ENCODE measurements at places on chromosomes 6 and 20.

DNA sequence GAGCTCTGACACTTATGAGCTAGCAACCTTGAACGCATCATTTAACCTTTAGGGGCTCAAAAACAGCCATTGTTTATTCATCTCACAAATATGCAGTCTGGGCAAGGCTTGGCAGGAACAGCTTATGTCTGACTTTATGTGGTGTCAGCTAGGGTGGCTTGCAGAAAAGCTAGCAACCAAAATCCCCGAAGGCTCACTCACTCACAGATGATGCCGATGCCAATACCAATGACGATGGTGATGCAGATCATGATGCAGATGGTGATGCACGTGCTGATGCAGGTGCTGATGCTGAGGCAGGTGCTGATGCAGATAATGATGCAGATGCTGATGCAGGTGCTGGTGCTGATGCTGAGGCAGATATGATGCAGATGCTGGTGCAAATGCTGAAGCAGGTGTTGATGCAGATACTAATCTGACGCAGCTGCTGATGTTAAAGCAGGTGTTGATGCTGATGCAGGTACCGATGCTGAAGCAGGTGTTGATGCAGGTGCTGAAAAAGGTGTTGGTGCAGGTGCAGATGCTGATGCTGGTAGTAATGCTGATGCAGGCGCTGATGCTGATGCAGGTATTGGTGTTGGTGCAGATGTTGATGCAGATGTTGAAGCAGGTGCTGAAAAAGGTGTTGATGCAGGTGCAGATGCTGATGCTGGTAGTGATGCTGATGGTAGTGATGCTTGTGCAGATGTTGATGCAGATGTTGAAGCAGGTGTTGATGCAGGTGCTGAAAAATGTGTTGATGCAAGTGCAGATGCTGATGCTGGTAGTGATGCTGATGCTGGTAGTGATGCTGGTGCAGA, 195.6 kb downstream of the NFATC2 start:
- DNase-seq = peak; percentile 76

GRCh38 chr6:39980839-39981580, 46.7 kb upstream of the MOCS1 start:
- peak; percentile 58 for DNase-seq

DNA sequence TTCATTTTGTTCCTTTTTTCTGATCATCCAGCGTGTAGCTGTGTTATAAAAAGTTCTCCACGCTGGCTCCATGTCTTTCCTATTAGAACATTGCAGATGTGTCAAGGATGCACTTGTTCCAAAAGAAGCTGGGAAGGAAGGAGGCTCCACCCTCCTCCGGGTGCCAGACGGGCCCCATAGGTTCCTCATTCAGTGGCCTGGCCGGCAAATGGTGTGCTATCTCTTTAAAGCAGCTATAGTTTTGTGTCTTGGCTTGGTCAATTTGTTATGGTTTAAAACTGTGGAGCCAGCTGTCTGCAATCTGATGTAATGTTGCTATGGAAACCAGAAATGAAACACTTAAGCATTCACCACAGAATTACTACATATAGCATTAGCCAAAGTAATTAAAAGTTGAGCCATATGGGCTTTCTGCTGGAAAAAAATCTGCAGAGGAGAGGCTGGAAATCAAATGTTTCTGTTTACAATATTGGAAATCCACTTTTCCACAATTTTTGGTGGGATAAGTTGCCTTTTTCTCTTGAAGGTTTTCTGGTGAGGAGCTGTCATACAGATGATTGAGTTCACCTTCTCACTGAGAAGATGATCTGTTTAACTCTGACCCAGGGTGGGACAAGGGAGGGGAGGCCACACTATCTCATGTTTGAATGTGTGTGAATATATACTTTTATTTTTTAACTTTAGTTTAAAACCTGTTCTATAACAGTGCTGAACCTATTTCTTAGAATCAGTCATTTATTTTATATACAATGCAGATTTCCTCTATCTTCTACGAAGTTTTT, 167.4 kb downstream of the SASH1 start:
- peak; percentile 100 for DNase-seq

DNA sequence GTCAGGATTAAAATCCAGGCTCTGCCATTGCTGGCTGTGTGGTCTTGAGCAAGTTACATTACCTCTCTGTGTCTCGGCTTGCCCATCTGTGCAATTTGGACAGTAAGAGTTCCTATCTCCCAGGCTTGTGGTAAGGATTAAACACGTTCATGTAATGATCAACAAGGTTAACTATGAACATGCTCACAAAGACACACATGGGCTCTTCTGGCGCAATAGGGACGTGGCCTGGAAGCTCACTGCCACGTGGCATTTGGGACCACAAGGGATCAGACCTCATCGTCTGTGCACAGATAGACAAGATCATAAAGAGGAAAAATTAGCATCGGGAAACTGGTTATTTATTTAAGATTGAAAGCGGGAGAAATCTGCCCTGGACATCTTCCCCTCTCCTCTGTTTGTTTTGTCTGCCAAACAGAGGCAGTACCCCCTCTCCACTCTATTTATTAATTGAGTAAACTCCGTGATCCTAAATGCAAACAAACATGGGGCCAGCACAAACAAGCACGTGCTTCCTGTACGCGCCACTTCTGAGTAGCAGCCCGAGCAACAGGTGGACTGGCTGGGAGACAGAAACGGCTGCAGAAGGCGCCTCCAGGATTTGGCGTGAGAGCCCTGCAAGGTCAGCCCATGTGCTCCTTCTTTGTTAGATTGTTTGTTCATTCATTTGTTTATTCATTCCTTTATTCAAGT, 95.0 kb downstream of the CDH26 start:
- no peak for DNase-seq

DNA sequence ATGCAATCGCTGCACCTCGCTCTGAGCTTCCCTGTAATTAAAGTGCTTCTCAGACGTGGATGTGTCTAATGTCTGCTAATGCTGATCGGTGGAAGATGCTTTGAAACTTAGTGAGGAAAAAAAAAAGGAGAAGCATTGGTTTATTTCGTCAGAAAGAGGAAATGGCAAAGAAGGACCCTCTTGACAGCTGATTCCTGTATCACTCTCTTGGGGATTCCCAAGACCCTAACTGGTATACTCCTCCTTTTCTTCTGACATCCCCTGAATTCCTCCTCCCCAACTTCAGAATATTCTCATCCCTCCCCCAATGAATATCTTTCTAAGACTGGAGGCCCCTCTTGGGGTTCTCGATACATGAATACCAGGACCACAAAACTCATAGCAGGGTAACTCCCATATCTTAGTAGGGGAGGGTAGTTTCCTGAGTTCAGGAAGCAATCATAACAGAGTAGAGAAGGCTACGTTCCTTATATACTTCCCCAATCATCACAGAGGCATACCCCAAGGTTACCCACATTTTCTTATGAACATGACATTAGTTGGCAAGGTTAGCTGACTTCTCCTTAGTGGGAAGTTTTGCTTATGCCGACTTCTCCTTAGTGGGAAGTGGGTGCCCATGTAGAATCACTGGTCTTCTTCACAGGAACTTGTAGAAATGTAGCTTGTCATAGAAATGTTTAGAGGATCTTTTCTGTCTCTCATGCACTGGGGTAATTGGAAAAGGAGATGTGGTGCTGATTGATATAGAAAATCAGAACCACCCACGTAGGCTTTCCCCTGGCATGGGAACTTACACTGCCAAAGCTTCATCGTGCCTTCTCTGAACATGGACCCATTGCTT, 63.8 kb upstream of the ATXN1 start:
- no peak for DNase-seq

DNA sequence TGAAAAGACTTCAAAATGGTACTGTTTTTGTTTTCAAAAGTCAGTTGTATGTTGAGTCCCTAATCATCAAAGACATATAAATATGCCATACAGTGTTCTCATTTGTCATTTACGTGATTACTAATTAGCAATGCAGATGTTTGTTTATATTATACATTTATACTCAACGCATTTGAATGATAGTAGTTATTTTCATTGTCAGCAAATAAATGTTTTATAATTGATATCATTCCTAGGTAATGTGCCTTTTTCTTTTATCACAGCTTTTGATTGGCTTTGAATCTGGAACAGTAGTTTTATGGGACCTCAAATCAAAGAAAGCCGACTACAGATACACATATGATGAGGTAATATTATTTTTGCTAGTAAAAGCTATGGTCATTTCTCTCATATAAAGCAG, 62.6 kb downstream of the STXBP5 start:
- no peak for DNase-seq

GRCh38 chr20:17863577-17864292, 104.9 kb downstream of the SNX5 start:
- DNase-seq = no peak

DNA sequence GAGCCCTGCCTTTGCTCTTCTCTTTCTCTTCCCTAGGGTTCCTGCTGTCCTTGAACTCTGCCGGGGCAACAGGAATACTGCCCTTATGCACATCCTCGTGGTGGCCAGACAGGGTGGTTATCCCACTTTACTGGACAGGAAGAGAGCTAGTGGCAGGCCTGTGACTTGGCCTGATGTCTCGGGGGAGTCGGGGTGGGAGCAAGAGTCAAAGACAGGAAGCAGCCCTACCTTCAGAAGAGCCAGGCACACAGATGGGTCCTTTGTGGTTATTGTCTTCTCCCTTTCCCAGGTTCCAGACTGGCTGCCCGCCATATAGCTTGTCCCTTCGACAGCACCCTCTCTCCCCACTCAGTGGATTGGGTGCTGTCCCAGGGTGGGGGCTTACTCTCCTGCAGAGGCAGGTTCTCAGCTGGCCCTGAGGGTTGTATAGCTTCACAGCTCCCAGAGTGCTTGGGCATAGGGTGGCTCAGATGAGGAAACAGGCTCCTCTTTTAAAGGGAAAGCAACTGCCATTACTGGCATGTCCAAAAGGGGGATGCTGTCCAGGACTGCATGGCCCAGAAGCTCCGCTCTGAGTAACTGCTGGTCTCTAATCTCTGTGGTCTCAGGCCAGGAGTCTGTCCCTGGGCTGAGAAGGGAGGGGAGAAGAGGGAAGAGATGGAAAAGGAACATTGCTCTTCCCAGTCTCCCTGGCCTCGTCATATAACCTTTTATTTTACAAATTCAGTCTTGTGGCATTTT, 17.3 kb downstream of the PLCG1 start:
- DNase-seq = no peak

- DNase-seq = no peak
Measured at GRCh38 chr6:97653076-97653475, 370.1 kb upstream of the MMS22L start.

Measured in fibroblast of gingiva (primary cell).